ENCODE measurements at places on chromosomes 5 and 9. TPM values are rescaled to one million over a fixed set of nuclear protein-coding genes. Genes with fewer than 3 reads are reported as not detected.

GRCh38 chr5:111461255-111461671 lies 51.1 kb downstream of the STARD4 start:
- H3K27ac ChIP-seq: no peak overlapping the region
- no peaks in the 10 kb centered on the region for H3K36me3 ChIP-seq
- DNase-seq: no peak
- no peaks in the 10 kb centered on the region for H3K27me3 ChIP-seq
- no peak overlapping the region for H3K4me3 ChIP-seq
- no peaks in the 10 kb centered on the region for H3K4me1 ChIP-seq

The MEF2C gene
- total RNA-seq: 137 TPM

The FOXI1 gene
- not detected for total RNA-seq

The SHISAL2B gene
- not detected for total RNA-seq

The SPINK4 gene
- total RNA-seq: not detected

- DNase-seq: no peak
- H3K36me3 ChIP-seq: no peaks in the 10 kb centered on the region
- H3K4me3 ChIP-seq: no peak overlapping the region
- H3K27ac ChIP-seq: no peak overlapping the region
Measured at GRCh38 chr5:29218138-29218537, 1975.3 kb upstream of the CDH6 start.
